ENCODE measurements at places on chromosomes 12 and 14.
A peak's percentile ranks its signal among the peaks of the same experiment; 100 is the strongest.

DNA sequence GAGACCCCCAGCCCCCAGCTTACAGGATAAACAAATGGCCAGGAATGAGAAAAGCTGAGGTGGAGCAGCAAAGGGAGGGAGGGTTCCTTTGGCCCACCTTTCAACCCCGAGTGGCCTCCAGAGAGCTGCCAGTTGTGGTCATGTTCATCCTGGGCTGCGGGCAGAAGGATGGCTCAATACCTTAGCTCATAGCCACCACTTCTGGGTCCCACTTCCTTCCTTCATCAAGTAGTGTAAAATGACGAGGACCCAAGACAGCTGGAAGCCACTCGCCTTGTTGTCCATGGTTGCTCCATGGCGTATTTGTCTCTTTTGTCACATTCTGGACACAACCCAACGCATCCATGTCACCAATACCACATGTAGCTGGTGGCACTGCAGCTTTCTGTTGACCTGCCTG lies 24.2 kb downstream of the CRACR2A start:
- no peak for DNase-seq

GRCh38 chr14:67762051-67762450 lies 54.3 kb downstream of the ZFYVE26 start:
- DNase-seq = no peak

GRCh38 chr14:73997944-73998447 lies 21.1 kb downstream of the ENTPD5 start:
- peak; percentile 64 for DNase-seq

GRCh38 chr14:22039938-22040780 lies 366.5 kb upstream of the OR4E1 start:
- no peak for DNase-seq

DNA sequence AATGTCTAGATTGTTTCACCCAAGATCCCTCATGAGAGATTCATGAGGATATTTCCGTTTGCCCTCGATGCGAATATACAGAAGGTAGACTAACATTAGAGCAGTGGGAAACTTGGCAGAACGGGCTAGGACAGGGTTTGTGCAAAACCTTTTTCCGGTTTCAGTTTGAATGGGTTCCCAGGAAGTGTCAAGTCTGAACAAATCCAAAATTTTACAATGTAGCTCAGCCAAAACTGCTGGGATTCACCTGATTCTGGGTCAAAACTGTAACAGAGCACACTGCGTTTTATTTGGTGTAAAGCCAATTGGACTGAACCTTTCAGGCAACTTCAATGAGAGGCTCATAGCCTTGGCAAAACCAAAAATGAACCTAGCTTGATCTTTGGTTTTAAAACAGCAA lies 337.8 kb upstream of the DIO2 start:
- no peak for DNase-seq

All from NCI-H146 (cell line).